ENCODE measurements at places on chromosomes 11 and 22. TPM values are rescaled to one million over a fixed set of nuclear protein-coding genes. Genes with fewer than 3 reads are reported as not detected.

BAIAP2L2 gene
- not detected for total RNA-seq

GRM5 gene
- not detected for total RNA-seq

PACSIN2 gene
- 70.6 TPM for total RNA-seq

LMO2 gene
- 0.17 TPM for total RNA-seq

AHNAK gene
- 426 TPM for total RNA-seq

DNA sequence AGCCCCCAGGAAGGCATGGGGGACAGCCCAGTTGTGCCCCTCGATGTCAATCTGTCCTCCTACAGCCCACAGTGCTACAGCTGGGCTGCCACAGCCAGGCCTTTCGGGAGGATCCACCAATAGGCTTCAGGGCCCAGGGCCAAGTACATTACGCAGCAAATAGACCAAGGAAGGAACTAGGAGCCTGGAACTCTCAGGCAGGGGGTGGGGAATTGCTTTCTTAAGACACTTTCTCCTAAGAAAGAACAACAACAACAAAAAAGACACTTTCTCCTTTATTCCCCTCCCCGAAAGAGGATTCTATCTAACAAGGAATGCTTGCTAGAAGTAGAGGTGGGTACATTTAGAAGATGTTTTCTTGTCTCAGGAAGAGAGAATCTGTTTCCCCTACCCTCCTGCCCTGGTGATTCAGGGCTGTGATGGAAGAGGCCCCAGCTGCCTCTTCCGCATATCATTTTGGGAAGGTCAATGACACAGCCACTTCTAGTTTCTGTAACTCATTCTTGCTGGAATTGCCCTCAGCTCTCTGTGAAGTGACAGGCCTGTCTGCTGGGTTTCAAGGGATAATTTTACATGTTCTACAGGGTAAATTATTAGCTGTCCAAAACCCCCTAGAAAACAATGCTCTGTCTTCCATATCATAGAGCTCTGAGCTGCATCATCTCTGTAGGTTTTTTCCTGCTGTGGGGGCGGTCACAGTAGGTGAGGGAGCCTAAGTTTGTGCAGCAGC, 6.0 kb upstream of the MALAT1 start:
- H3K27ac ChIP-seq = peak overlapping the region; percentile 99
- H3K4me1 ChIP-seq = peaks cover 91% of the 10 kb centered on the region
- H3K4me3 ChIP-seq = peak overlapping the region; percentile 81
- DNase-seq = peak; percentile 77
- no peaks in the 10 kb centered on the region for H3K36me3 ChIP-seq

DNA sequence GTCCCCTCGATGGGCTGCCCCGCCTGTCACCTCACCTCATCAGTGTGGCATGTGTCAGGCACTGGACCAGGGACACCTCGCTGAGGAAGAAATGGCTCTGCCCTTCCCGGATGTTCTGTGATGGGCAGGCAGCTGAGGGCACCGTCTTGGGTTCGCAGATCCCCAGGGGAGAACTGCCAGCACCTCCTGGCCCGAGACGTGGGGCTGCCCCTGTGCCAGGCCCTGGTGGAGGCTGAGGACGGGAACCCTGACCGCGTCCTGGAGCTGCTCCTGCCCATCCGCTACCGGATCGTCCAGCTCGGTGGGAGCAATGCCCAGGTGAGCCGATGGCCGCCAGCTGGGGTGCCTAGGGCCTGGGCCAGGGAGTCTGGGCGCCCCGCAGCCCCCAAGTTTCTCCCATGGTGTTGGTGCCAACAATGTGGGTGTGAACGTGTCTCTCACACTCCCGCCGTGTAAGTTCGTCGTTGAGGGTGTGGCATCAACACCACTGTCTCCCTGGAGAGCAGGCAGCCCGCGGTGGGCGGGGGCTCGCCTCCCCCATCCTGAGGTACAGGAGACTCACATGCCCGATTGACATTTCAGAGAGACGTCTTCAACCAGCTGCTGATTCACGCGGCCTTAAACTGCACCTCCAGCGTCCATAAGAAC, 7.3 kb upstream of the GTSE1 start:
- H3K4me1 ChIP-seq = peaks cover 12% of the 10 kb centered on the region
- H3K27me3 ChIP-seq = no peaks in the 10 kb centered on the region
- H3K4me3 ChIP-seq = no peak overlapping the region
- DNase-seq = no peak
- peaks cover 23% of the 10 kb centered on the region for H3K36me3 ChIP-seq
- no peak overlapping the region for H3K27ac ChIP-seq

GRCh38 chr11:96179905-96180304, 163.1 kb downstream of the MAML2 start:
- no peak overlapping the region for H3K4me3 ChIP-seq
- no peak overlapping the region for H3K27ac ChIP-seq
- peaks cover 34% of the 10 kb centered on the region for H3K36me3 ChIP-seq
- DNase-seq = no peak

GRCh38 chr22:39469326-39469680, 12.5 kb downstream of the MGAT3 start:
- H3K27ac ChIP-seq = no peak overlapping the region
- no peaks in the 10 kb centered on the region for H3K36me3 ChIP-seq
- H3K4me3 ChIP-seq = no peak overlapping the region
- peaks cover 40% of the 10 kb centered on the region for H3K4me1 ChIP-seq

GRCh38 chr11:67304511-67305113, 1.3 kb downstream of the SSH3 start:
- peak overlapping the region; percentile 65 for H3K4me3 ChIP-seq
- DNase-seq = no peak
- no peaks in the 10 kb centered on the region for H3K36me3 ChIP-seq

DNA sequence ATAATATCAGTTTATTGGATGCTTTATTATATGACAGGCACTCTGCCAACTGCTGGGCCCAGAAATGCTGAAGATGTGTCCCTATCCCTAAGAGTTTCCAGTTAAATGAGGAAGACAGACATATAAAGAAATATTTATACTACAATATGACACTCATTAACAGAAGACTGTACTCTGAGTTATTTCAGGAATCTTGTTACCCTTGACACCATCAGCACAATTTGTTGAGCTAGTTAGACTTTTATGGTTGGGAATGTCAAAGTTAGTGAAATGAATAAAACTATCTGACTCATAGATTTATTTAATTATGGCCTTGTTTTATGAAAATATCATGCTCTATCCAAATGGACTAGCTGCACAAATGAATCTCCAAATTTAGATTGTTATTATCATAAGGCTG, 25.6 kb upstream of the MSANTD4 start:
- H3K36me3 ChIP-seq = no peaks in the 10 kb centered on the region
- DNase-seq = no peak
- H3K4me3 ChIP-seq = no peak overlapping the region
- H3K4me1 ChIP-seq = no peaks in the 10 kb centered on the region
- H3K27ac ChIP-seq = no peak overlapping the region
- H3K27me3 ChIP-seq = no peaks in the 10 kb centered on the region

DNA sequence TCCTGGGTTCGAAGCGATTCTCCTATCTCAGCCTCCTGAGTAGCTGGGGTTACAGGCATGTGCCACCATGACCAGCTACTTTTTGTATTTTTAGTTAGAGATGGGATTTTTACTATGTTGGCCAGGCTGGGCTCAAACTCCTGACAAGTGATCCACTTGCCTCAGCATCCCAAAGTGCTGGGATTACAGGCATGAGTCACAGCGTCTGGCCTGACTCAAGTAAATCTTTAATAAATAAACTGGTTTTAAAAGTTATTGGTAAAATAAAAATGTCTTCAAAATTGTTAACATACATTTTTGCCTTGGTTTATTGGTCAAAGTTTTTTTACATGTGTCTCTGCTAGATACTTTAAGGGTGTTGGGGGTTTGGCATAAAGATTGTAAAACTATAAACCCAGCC, 7.3 kb upstream of the PES1 start:
- H3K27ac ChIP-seq = no peak overlapping the region
- H3K4me3 ChIP-seq = no peak overlapping the region
- H3K27me3 ChIP-seq = peaks cover 14% of the 10 kb centered on the region
- no peaks in the 10 kb centered on the region for H3K4me1 ChIP-seq

DNA sequence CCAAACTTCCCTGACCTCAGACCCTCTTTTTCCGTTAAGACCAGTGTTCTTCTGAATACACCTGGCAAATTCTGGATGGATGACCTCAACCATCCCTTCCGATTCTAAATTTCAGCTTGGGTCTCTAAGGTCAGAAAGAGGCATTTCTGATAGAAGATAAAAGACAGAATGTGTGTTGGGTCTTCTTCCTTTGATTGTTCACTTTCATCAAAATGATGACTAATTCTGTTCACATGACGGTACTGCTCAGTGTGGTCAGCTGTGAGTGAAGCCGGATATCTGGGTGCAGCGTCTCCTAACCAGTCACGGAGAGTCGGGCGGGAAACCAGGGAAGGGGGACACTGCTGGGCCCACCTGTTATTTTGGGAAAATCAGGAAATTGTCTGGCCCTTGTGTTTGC, 151.6 kb upstream of the NAV2 start:
- peaks cover 23% of the 10 kb centered on the region for H3K4me1 ChIP-seq
- DNase-seq = no peak
- no peak overlapping the region for H3K4me3 ChIP-seq

Data from HFFc6 (cell line).